ENCODE measurements at places on chromosomes 3 and 15. TPM values are rescaled to one million over a fixed set of nuclear protein-coding genes. Genes with fewer than 3 reads are reported as not detected.

The THAP10 gene
- total RNA-seq: 4.1 TPM

The MED12L gene
- total RNA-seq: 0.45 TPM

The IQCF2 gene
- not detected for total RNA-seq

The KBTBD13 gene
- total RNA-seq: not detected

The CA12 gene
- total RNA-seq: 192 TPM

The CKMT1A gene
- total RNA-seq: 2.8 TPM

The P2RY12 gene
- not detected for total RNA-seq

The CLDN18 gene
- not detected for total RNA-seq

The TTLL13 gene
- total RNA-seq: 0.14 TPM

The SERINC4 gene
- 0.08 TPM for total RNA-seq

The GOLGA6L10 gene
- total RNA-seq: 0.59 TPM

The COL6A6 gene
- total RNA-seq: not detected

The MITF gene
- total RNA-seq: 6.6 TPM

The SV2B gene
- 0.12 TPM for total RNA-seq

The CLDN16 gene
- 0.03 TPM for total RNA-seq

The ITGA11 gene
- 7.5 TPM for total RNA-seq

The TEX55 gene
- not detected for total RNA-seq

The KCNAB1 gene
- total RNA-seq: not detected

The DAPK2 gene
- 4.7 TPM for total RNA-seq

The PLOD2 gene
- 67.2 TPM for total RNA-seq

The MYRIP gene
- not detected for total RNA-seq

The RLBP1 gene
- total RNA-seq: 0.13 TPM

The GP5 gene
- total RNA-seq: not detected

The CHMP2B gene
- 110 TPM for total RNA-seq

The SCN5A gene
- 1.6 TPM for total RNA-seq

The MAP4 gene
- total RNA-seq: 96.4 TPM

The FSTL1 gene
- 42.8 TPM for total RNA-seq

The WDR53 gene
- total RNA-seq: 9.8 TPM

The PDCD10 gene
- total RNA-seq: 59.2 TPM

The ADGRG7 gene
- not detected for total RNA-seq

The IGSF11 gene
- 4.8 TPM for total RNA-seq

The C3orf80 gene
- 1.0 TPM for total RNA-seq

The CHDH gene
- total RNA-seq: 3.1 TPM

The WNT5A gene
- total RNA-seq: 1.2 TPM

The TIGIT gene
- not detected for total RNA-seq

The LIPH gene
- total RNA-seq: 5.1 TPM

The SI gene
- total RNA-seq: not detected

The FRMD4B gene
- 0.93 TPM for total RNA-seq

The GPR160 gene
- 1.9 TPM for total RNA-seq

The RNF168 gene
- total RNA-seq: 3.5 TPM

The SLC24A5 gene
- total RNA-seq: not detected

The LDHAL6B gene
- not detected for total RNA-seq

The CDCP1 gene
- total RNA-seq: 10.0 TPM

The SUSD5 gene
- 3.1 TPM for total RNA-seq

The MYO9A gene
- total RNA-seq: 15.6 TPM

The TIMP4 gene
- total RNA-seq: 13.6 TPM

The LTF gene
- not detected for total RNA-seq

The SPINT1 gene
- total RNA-seq: 0.82 TPM

The CX3CR1 gene
- 0.07 TPM for total RNA-seq

Data from A549 treated with Hydrocortisone at 1 μM for 4 hours (cell line).